ENCODE measurements at places on chromosomes 7 and 10.
A peak's percentile ranks its signal among the peaks of the same experiment; 100 is the strongest.

GRCh38 chr7:128120976-128121490 lies 89.8 kb upstream of the LRRC4 start:
- DNase-seq = no peak

DNA sequence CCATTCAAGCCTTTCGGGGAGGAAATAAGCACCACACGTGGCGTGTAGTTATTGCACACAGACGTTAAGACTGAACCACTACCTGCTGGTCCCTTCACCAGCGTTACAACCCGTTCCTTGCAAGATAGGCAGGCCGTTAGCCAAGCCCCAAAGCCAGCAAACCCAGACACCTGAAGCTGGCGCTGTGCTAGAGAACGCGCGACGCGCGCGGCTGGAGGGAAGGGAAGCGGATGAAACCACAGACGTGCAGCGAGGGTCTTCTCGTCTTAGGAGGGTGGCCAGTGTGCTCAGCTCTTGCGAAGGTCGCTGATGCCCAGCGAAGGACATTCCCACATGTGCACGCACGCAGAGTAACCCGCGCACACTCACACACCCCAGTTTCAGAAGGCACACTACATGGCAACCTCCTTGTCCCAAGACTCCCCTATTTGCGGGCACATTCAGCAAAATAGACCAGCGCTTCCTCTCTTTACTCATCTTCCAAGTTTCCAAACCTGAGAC lies 980 bp downstream of the TMEM26 start:
- no peak for DNase-seq

GRCh38 chr10:48287417-48288391 lies 13.2 kb upstream of the FRMPD2 start:
- DNase-seq = peak; percentile 82

- DNase-seq = peak; percentile 14
Observed at GRCh38 chr7:18866359-18867036, 250.9 kb downstream of the TWIST1 start.

- no peak for DNase-seq
Observed at GRCh38 chr7:85567983-85568382, 381.1 kb upstream of the SEMA3D start.

- DNase-seq = no peak
Observed at GRCh38 chr10:78053211-78053868, 19.7 kb downstream of the RPS24 start.

DNA sequence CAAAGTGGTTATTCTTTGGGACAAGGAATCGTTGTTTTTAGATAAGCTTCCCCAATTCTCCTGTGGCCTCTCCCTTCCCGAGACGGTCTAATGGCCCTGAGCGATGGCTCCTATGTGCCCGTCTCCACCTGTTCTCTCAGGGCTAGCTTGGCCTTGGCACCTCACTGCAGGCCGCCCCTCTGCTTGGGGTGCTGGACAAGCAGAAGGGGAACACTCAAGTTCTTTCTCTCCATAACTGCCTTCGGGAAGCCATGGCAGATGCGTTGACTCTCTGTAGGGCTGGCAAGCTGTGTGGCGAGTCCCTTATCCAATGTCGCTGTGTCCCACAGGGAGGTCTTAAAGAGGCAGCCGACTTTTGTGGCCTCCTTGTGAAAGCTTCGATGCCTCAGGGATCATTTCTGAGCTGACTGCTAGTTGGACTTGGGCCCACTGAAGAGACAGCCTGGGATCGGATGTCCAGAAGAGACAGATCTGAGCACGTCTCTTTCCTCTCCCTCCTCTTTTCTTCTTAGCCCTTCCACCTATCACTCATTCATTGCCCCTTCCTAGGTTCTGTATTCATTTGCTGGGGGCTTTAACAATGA lies 70.8 kb downstream of the GRK5 start:
- DNase-seq = no peak

- DNase-seq = no peak
Observed at GRCh38 chr7:133921635-133922182, 205.4 kb upstream of the LRGUK start.

DNA sequence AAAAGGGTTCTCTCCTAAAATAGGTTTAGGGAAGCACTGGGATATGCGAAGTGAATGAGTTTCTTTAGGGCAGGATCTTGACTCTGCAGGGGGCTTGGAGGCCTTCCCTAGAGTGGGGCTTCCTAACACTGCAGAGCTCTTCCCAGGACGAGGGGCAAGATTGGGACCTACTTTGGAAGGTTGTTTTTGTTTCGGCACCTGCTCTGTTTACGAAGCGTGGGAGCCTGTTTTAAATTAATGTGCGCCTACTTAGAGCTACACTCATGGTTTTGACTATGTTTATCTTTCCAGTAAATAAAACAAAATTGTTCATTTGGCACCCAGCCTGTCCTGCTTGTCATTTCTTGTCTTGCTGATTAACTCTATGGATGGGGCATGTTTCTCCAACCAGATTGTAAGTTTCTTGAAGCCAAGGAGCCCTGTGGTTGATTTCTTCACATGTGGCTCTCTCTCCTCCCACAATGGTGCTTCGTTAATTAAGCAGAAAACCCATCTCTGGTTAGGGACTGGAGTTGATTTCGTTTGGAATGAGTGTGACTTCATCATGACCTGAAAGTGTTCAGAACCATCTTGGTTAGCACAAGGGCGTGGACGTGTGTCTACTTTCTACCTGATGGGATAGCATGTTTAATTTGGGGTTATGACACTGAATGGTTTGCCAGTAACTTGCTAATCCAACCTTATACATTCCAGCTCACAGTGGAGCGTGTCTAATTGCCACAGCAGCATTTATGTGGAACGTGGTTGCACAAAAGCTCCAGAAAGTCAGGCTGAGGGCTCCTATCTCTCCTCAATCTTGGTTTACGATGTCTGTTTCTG lies 98.1 kb downstream of the TCF7L2 start:
- DNase-seq = no peak

GRCh38 chr10:107004362-107004761 lies 160.1 kb downstream of the SORCS1 start:
- no peak for DNase-seq

DNA sequence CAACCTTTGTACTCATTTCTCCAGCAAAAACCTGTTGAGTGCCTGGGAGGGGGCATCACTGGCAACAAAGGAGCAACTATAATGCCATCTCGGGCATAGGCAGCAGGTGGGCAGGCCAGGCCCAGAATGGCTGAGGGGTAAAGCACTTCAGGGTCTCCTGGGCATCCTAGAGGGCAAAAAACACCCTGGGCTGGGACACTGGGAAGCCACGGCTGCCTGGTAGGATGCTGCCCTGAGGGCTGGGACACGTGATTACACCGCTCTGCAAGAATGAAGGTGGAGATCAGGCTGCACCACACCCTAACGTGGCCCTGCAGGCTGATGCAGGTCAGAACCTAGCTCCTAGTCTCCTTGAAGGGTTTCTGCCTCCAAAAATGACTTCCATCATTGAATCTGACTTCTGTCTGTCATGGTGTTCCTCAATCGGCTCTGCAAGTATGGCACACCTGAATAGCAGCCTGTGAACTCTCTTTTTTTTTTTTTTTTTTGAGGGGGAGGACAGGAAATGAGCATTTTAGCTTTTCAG lies 4.5 kb upstream of the TRAPPC14 start:
- peak; percentile 69 for DNase-seq

DNA sequence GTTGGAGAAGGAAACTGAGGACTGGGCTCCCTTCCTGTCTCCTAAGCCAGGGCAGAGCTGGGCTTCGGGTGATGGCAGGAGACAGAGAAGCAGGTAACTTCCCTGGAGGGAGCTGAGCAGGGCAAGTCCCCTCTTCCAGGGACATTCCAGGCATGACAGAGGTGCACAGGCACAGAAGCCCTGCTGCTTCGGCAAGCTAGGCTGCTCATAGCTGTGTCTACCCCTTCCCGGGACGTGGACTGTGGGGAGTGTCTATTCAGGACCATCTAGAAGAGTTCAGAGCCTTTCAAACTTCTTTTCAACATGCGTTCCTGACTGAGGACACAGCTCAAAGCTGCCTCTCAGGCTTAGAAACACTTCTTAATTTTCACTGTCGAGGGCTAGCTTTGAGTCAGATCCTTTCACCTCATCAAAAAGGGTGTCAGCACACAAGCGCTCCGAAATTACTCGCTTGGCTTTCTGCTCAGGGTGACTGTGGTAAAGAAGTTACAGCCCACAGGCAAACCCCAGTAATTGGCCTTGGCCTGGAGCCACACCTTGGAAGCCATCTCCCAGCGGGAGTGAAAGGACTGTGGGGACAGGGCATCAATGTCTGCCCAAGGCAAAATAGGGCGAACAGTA lies 63.7 kb upstream of the STEAP1B start:
- peak; percentile 69 for DNase-seq

- DNase-seq = no peak
Observed at GRCh38 chr10:85611746-85612377, 754.7 kb downstream of the GRID1 start.

- no peak for DNase-seq
Observed at GRCh38 chr7:105932835-105933477, 30.1 kb upstream of the CDHR3 start.

GRCh38 chr7:133501771-133502170 lies 248.9 kb downstream of the EXOC4 start:
- DNase-seq = no peak

DNA sequence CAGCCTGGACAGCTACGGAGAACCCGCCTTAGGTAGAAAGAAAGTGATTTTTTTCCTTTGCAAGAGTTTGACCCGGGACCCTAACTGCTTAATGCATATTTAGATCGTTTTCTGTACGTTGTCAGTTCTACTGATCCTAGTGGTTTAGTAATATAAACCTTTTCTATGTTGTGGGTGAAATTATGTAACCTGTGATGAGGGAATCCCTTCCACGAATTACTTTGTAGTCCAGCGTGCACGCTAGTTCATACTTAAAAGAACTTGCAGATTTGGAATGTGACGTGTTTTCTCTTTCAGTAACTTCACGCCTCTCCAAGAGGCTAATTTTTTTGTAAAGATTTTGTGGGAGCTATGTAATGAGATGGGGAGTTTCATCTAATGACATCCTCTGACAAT lies 705 bp downstream of the SLF2 start:
- no peak for DNase-seq

DNA sequence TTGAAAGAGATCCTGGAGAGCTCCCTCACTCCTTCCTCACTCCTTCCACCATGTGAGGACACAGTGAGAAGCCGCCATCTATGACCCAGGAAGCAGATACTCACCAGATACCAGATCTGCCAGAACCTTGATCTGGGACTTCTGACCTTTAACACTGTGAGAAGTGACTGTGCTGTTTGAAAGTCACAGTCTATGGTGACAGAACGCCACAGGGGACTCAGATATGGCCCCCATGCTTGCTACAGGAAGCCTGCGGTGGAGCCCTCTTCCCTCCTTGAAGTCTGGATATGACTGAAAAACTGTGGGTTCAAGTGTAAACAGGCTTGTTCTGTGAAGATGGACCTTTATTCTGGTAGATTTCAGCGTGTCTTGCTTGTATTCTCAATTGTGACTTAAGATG lies 297.8 kb downstream of the KLF6 start:
- DNase-seq = no peak

GRCh38 chr10:28302012-28302637 lies 739 bp downstream of the MPP7 start:
- DNase-seq = no peak

DNA sequence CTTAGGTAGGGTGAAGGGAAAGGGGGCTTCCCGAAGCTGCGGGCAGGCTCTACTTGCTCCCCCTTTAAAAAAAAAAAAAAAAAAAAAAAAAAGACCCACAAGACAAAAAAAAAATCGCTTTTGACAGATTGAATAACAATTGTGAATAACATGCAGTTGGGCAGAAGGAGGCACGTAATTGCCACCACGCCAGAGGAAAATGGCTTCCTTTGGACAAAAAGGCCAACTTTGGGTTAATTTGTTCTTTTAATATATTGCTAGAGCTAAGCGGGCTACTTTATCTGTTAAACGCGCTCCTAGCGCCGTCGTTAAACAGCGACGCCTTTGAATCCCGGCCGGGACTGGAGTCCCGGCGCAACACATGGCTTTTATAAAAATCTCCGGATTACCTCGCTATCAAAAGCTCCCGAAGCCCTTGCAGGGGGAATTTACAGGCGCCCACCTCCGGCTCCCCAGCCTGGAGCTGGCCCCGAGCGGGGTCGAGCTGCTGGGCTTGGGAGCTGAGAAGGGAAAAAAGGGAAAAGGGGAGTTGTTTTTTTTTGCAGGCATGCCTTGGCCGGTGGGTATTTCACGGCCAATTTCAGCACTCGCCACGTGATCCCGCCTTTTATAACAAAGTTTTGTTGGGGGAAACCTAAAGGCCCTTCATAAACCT lies 1.2 kb downstream of the HOXA11 start:
- no peak for DNase-seq

DNA sequence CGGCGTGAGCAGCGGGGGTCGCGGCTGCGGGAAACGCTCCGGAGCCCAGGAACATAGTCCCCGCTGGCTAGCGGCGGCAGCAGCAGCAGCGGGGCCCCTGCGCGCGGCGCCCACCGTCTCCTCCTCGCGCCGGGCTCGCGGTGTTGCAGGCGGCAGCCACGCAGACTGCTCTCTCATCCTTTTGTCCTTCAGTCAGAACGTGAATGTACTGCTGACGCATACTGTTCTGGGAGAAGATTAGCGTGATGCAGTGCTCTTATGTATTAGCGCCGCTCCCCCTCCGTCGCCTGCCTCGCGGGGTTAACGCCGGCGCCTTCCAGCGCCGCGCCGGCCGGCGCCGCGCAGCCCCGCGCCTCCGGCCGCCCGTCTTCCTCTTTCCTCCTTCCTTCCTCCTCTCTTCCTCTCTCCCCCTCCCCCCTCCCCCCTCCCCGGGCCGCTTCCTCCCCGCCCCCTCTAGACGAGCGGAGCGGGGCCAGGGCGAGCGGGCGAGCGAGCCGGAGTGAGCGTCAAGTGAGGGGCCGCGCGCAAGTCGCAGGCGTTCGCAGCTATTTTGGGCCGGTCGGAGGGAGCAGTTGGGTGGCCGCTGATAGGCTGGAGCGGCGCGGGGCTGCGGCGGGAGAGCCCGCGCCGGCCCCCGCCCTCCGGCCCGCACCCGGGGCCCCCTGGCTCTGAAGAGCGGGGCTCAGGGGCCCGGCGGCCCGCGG lies 816 bp upstream of the LRRC4 start:
- DNase-seq = peak; percentile 46

- peak; percentile 67 for DNase-seq
Observed at GRCh38 chr10:24894309-24894708, 58.1 kb downstream of the PRTFDC1 start.

DNA sequence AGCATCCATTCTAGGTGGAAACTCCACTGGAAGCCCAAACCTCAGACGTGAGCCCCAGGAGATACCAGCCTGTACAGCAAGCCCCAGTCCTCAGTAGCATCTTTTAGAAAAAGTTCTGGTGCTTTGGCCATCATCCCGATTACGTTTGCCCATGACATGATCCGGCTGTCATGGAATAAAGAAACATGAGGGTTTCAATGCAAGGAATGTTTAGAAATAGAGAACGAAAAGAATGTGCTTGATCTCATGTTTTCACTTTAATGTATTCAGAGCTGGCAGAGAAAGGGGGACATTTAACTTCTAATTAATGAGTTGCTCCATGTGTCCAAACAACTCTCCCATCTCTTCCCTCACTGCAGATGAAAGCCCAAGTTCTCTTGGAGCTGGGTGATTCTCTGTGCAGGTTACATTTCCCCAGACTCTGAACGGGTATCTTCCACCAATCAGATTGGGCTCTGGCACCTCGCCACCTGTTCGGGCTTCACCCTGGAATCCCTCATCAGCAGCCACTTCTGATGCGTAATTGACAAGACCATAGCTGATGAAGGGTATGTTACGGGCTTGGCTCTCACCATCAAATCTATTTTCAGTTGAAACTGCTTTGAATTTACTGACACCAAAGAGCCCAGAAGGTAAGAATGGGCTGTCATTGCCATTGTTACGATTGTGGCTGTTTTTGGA lies 165.3 kb downstream of the PLXNA4 start:
- DNase-seq = no peak

- no peak for DNase-seq
Observed at GRCh38 chr10:13654118-13654830, 67.5 kb downstream of the PRPF18 start.

- DNase-seq = no peak
Observed at GRCh38 chr7:100003711-100004661, 11.4 kb upstream of the ZKSCAN1 start.
